MG63 (cell line): ENCODE measurements at places on chromosomes 12 and 14.

- DNase-seq = no peak
These were observed 22.3 kb downstream of the KCNK10 start for GRCh38 chr14:88300817-88301216.

DNA sequence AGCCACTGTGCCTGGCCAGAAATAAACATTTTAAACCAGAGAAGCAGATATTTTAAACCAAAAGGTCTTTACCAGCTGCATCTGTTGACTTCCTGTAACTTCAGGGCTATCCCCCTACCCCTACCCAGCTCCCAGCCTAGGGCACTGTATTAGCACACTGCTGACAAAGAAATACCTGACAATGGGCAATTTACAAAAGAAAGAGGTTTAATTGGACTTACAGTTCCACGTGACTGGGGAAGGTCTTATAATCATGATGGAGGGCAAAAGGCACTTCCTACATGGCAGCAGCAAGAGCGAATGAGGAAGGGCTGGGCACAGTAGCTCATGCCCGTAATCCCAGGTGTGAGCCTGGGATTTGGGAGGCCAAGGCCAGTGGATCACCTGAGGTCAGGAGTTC lies 26.0 kb downstream of the GEMIN2 start:
- DNase-seq = no peak

DNA sequence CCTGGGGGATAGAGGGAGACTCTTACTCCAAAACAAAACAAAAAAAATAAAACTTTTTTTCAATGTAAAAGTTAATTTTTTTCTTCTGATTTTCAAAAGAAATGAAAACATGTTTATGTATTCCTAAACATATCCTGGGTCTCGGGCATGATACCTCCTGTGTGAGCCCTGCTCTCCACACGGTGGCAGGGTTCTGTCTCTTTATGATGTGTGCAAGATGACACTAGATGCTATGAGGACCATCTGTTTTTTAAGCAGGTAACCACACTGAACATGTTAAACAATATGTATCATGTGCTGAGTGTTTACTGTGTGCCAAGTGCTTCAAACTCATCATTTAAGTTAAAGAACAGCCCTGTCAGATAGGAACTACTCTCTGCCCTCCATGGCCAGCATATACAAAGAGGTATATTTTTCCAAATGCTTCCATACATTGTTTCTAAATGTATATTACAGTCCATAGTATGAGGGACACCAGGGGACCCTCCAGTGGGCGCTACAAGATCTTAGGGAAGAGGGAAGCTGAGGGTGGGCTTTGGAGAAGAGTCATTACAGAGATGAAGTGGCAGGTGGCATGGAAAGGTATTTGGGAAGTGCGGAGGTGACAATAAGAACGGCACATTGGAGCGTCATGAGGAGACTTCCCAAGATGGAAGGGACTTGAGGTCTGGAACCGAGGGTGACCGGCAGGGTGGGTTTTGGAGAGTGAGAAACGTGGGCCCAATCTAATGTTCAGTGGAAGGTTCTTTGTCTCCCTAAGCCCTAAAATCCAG lies 28.5 kb downstream of the FOS start:
- DNase-seq = no peak

GRCh38 chr12:78236264-78236663 lies 405.6 kb downstream of the NAV3 start:
- DNase-seq = no peak
